ENCODE measurements at places on chromosomes 12 and 14.

- no peak for DNase-seq
Measured at GRCh38 chr12:12719496-12719895, 2.3 kb downstream of the CDKN1B start.

GRCh38 chr14:105059925-105060565, 5.2 kb downstream of the GPR132 start:
- DNase-seq = no peak

- no peak for DNase-seq
Measured at GRCh38 chr14:104469591-104469990, 110.0 kb upstream of the C14orf180 start.

DNA sequence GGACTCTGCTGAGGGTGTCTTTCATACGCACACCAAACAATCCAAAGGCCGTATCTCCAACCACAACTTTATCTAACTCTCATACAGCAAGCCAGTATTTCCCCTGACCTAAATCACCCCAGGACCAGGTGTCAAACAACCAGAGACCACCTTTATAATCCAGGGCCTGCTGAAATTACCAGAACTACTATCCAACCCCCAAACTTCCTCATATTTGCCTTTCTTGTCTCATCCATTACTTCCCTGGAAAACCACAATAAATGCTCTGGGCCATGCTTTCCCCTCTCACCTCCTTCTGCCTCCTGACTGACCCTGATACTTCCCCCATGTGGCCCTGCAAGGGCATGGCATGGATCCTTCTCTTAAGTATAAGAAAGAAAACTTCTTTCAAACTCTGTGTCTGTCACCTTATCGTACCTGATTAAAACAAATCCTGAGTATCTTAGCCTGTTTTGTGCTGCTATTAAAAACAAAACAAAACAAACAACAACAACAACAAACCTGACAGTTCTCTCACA, 44.7 kb upstream of the CRACR2A start:
- DNase-seq = no peak

DNA sequence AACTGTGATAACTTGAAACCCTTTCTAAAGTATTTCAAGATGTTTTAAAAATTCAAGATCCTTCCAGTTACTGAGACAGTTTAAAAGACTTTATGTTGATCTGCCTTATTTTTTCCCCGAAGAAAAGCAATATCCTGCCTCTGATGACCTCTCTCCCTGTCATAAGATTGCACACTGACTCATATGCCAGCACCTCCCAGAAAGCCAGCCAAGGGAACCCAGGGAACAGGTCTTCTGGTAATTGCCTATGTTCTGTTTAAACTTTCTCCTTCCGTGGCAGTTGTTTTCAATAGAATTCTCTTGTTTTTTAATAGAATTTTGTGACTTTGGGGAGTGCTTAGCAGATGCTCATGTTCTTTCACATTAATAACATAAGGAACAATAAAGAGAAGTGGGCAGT, 300.2 kb upstream of the PRKD1 start:
- no peak for DNase-seq

DNA sequence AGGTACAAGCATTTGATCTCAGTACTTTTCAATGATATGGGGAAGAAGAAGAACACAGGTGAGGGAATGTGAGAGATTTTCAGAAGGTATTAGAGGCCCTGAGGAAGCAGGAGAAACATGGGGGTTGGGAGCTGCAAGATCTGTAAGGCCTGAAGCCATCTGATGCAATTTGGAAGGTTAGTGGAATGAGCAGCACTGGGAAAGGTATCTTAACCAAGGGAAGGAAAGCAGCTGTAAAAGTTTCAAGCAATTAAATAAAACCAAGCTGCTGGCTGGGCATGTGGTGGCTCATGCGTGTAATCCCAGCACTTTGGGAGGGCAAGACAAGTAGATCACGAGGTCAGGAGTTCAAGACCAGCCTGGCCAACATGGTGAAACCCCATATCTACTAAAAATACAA, 104.4 kb upstream of the PARP11 start:
- DNase-seq = no peak

DNA sequence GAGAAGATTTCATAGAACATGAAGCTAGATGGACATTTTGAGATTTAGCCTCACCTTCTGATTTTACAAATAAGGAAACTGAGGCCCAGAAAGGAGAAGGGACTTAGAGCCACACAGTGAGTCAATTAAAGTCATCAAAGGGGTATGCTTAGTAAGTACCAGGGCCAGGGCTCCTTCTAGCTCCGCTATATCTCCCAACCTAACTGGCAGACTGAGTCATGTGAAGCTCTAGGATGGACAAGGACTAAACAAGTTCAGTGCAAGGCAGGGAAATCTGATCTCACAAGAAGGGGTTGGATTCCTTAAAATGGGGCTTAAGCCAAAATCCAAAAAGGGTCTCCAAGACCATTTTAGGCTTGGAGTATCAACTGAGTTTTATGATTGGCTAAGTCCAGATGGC, 215.8 kb downstream of the PHLDA1 start:
- no peak for DNase-seq

DNA sequence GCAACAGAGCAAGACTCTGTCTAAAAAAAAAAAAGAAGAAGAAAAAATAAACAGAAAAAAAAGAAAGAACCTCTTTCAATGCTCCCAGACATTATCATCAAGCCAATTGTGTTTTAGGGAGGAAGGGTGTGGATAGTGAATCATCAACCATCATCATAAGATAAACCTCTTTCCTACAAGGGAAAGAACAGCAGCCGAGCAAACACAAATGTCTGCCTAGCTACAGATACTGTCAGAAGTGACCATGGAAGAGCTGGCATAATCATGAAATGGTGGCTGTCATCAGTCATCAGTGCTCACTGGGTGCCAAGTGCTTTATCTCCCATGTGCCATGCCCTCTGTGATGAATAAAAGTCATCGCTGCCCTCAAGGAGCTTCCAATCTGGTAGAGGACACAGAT, 46.6 kb downstream of the SLC17A8 start:
- no peak for DNase-seq

GRCh38 chr12:102344691-102345090, 135.7 kb downstream of the IGF1 start:
- DNase-seq = no peak

- no peak for DNase-seq
Measured at GRCh38 chr14:76705214-76705613, 56.1 kb upstream of the VASH1 start.

- DNase-seq = no peak
Measured at GRCh38 chr14:44778604-44779003, 183.1 kb downstream of the KLHL28 start.

- no peak for DNase-seq
Measured at GRCh38 chr12:106070147-106070546, 68.6 kb downstream of the NUAK1 start.

GRCh38 chr14:60768602-60769001, 34.0 kb downstream of the MNAT1 start:
- no peak for DNase-seq

DNA sequence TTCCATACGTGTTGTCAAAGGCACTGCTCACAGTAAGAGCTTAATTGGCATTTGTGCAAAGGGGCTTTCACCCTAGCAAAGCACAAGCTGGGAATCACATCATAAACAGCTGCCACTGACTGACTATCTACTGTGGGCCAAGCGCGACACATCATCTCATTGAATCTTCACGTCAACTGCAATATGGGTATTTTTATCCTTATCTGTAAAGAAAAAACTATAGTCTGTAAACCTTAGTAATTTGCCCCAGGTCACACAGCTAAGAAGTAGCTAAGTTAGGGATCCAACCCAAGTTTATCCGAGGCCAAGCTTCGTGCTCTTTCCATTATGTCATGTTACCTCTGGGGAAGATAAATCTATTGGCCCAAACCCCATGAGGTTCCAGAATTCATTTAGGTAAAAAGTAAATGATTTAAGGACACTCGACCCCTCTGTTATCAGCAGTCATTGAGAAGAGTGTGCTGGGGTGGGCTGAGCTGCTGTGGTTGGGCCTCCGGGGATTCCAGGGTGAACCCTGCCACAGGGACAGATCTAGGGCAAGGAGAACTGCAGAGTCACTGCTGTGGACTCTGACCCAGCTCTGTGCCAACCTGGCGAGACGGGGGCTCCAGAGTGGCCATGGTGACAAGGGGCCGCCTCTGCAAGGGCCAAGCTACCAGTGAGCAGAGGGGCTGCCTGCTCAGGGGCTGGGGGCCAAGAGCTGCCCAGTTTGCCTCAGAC, 27.6 kb downstream of the NCKAP5L start:
- no peak for DNase-seq

- no peak for DNase-seq
Measured at GRCh38 chr14:72665259-72665658, 228.6 kb downstream of the DPF3 start.

DNA sequence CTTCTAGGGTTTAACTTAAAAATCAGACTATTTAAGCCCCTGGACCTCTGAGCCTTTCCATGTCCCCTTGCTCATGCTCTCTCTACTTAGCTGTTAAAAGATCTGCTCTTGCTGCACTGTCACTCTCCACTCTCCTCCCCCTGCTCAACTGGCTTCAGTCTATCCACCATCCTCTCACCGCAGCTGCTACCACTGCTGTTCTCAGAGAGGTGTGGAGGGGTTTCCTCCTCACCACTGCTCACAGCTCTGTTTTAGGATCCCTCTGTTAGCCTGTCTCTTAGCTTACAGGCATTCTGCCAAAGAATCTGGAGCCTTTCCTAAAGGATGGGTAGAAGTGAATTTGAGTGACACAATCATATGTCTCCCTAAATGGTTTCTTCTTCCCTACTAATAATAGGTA, 43.7 kb upstream of the ATP2B1 start:
- no peak for DNase-seq

GRCh38 chr12:3453990-3454680, 36.9 kb upstream of the PRMT8 start:
- DNase-seq = no peak

DNA sequence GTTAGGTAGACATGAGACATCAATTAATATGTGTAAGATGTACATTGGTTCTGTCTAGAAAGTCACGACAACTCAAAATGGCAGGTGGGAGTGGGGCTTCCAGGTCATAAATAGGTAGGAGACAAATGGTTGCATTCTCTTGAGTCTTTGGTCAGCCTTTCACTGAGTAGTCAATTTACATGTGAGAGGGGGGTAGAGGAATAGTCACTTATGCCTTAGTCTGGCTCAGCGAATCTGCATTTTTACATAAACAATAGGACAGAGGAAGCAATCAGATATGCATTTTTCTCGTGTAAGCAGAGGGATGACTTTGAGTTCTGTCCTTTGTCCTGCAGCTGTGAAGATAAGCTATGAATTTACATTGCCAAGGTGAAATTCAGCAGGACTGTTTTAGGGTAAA, 27.8 kb upstream of the UNC79 start:
- no peak for DNase-seq

DNA sequence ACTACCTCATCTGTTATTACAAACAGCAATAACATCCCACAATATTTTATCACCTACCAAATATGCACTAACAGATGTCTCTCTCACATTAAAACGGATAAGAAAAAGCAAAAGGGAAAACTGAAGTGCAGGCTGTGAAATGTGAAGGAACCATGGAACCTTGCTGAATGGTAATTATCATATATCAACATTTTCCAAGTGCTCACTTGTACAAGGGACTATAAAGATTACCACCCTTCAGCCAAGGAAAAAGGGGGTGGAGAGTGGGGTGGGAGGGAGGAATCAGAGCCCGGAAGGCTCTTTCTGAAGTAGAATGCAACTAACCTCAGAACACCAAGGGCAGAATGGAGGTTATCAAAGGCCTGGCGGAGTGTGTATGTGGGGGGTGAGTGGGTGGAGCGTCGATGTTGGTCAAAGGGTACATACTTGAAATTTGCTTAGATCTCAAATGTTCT, 1.2 kb downstream of the SNX6 start:
- no peak for DNase-seq

DNA sequence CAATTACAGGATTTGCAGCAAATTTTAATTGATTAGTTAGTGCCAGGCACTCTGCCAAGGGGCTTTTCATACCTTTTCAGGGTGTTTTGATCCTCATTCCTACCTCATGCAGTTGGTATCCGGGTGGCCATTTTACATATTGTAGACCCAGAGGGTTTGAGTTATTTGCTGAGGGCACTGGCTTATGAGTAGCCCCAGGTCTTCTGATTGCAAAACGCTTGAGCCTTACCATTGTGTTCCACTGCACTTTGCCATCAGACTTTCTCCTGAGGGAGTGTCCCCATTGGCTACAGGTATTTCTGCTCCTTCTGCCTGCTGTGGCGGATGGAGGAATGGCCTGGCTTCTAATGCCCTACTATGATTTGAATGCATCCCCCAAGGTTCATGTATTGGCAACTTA, 257.8 kb upstream of the CRY1 start:
- DNase-seq = no peak

- DNase-seq = no peak
Measured at GRCh38 chr12:124519746-124520145, 47.7 kb downstream of the NCOR2 start.

DNA sequence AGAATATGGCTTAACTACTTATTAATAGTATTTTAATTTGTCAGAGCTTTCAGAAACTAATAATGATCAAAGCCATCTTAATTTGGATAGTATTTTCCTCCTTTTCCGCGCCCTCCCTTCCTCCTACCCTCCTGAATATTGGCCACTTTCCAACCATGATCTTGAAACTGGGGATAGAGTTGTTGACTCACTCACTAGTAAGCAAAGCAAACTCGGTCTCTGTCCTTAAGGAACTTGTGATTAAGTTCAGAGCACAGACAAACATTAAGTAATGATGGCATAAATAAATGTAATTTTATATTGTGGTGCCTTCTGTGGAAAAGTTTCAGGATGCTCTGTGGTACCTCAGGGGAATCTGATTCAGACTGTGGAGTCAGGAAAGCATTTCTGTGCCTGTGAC, 75.7 kb downstream of the LRRK2 start:
- no peak for DNase-seq

DNA sequence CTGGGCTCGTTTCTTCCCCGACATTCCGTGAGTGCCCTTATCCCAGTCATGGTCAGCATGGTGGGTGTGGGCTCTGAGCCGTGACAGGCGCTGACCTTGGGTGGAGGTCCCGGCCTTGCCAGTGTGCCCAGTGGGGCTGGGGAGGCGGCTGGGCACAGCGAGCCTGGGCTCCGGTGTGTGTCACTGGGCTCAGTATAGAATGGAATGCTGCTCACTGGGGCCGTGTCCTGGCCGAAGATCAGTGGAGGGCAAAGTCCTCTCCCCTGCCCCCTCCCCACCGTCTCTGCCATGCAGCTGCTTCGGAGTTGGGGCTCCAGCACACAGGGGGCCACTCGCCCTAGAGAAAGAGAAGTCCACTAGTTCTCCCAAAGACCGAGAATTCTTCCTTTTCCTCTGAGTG, 164.4 kb downstream of the TSPAN9 start:
- no peak for DNase-seq

- no peak for DNase-seq
Measured at GRCh38 chr14:105467942-105468471, 6.6 kb upstream of the CRIP2 start.

DNA sequence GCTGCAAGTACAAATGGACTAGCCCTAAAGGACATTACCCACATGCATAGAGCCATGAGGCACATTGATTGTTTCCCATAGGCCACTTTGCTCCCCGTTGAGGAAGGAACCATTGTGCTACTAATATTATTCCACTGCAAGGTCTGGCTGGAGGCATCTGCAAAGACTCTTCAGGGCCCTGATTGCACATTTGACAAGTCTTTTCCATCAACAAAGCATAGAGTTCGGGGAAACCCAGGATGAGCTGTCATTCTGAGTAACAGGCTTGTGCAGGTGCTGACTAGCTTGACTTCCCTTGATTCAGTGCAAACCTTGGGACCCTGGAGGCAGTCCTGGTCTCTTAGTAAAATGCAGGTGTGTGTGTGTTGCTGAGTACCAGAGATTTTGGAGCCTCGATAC, 73.8 kb downstream of the SUSD6 start:
- DNase-seq = no peak

Measured in mesothelial cell of epicardium (in vitro differentiated cells).